ENCODE measurements at places on chromosomes 13 and 19.

DNA sequence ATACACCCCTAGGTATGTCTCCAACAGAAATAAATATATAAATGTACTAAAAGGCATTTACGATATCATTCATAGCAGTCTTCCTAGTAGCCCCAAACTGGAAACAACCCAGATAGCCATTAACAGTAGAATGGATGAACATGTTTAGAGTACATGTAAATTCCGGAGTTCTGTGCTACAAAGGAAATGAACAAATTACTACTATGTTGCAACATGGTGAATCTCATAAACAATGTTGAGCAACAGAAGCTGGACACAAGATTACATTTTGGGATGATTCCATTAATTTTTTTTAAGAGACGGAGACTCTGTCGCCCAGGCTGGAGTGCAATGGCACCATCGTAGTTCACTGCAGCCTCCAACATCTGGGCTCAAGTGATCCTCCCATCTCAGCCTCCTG is 5.9 kb upstream of the SLC7A10 start:
- no peak for DNase-seq

DNA sequence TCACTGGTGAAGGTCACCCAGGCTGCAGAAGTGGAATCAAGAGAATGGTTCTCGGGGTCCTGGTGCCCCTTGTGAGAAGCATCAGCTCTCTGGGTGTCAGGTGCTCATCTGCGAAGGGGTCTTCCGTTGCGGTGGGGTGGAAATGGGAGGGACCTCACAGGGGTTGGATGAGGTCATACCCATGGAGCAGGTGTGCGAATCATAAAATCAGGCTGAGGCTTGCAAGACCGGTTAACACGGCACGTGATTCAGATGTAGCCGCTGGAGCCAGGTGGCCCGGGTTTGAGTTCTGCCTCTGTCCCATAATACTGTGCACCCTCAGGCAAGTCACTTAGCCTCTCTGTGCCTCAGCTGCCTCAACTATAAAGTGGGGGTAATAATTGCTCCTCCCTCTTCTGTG is 3.9 kb upstream of the KLK15 start:
- DNase-seq: no peak

GRCh38 chr19:3548606-3549005 is 8.8 kb downstream of the MFSD12 start:
- DNase-seq: no peak

- DNase-seq: no peak
Measured at GRCh38 chr13:25478186-25478585, 106.4 kb downstream of the ATP8A2 start.

DNA sequence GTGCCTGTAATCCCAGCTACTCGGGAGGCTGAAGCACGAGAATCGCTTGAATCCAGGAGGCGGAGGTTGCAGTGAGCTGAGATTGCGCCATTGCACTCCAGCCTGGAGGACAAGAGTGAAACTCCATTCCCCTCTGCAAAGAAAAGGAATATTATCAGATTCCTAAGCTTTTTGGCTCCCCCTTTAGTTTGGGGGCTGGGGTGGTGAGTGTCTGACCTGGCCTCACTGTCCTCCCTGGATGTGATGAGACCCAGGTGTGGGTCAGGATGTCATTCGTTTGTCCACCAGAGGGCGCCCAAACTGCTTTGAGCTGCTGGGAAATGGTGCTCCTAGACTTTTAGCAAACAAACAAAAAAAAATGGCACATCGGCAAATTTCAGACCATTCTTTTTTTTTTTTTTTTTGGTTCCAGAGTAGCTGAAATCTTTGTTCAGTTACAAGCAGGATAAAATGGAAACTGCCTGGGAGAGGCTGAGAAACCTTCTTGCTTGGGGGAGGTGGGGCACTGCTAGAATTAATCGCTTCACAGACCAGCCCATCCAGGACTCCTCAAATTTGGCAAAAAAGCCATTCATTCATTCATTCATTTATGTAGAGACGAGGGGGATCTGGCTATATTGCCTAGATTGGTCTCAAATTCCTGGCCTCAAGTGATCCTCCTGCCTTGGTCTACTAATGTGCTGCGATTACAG is 29.4 kb downstream of the SPC24 start:
- peak; percentile 73 for DNase-seq

GRCh38 chr19:33293255-33294057 is 8.9 kb downstream of the CEBPA start:
- peak; percentile 35 for DNase-seq

- DNase-seq: no peak
Measured at GRCh38 chr13:74912898-74913297, 569.1 kb downstream of the TBC1D4 start.

GRCh38 chr13:33138441-33138840 is 122.2 kb downstream of the KL start:
- DNase-seq: no peak

- DNase-seq: no peak
Measured at GRCh38 chr13:31477961-31478360, 261.4 kb upstream of the RXFP2 start.

Data from WERI-Rb-1 (cell line).